ENCODE measurements at places on chromosomes 12 and 14.

GRCh38 chr12:75389706-75390105, 1.2 kb upstream of the GLIPR1L2 start:
- DNase-seq = no peak

- DNase-seq = no peak
Measured at GRCh38 chr12:126915309-126915708, 1351.7 kb upstream of the TMEM132C start.

DNA sequence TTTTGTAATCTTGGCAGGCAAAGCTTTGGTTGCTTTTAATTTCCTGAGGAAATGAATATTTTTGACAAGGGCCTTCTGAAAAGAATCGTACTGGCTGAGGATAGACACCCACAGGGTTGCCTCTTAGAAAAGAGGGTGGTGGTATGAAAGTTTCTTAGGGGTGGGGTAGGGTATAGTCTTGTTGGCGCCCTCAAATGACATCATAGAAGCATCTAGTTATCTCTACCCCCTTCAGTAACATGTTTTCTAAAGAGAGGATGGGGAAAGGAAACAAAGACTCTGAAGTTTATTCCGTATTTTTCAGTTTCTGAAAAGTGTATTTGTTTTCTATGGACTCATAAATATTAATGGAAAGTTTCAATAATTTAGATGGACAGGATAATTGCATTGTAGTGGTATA, 13.7 kb downstream of the PRKCH start:
- no peak for DNase-seq

DNA sequence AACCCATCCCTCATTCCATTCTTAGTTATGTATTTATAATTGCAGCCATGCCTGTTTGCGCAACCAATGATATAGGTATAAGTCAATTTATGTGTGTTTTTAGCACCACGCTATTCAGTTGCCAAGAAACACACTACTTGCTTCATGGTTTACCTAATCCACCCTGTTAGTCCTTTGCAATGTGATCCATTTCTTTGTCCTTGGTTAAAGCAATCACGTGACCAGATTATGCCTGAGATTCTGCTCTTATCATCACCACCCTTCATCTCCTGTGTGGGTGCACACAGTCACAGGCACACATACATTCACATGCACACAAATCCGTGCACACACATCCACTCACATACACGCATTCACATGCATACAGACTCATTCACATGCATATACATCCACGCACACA, 52.3 kb upstream of the KCNA5 start:
- DNase-seq = no peak

GRCh38 chr12:113407931-113408600, 4.4 kb upstream of the SDS start:
- DNase-seq = no peak

DNA sequence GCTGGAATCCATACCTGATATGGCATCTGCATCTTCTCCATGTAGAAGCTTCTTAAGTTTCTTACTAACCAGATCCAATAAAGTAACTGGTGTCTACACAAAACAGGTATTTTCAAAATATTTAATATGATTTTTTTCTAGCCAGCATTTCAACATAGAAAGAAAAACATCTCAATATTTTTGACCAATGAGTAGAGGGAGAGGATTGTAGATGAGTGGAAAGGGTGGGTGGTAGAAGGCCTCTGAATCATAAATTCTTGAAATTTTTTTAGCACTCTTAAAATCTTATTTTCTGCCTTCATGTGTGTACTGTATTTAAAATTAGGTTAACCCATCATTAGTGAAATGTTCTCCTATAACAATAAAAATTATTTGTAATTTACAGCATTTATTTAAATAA, 18.0 kb downstream of the DEPDC4 start:
- DNase-seq = no peak

DNA sequence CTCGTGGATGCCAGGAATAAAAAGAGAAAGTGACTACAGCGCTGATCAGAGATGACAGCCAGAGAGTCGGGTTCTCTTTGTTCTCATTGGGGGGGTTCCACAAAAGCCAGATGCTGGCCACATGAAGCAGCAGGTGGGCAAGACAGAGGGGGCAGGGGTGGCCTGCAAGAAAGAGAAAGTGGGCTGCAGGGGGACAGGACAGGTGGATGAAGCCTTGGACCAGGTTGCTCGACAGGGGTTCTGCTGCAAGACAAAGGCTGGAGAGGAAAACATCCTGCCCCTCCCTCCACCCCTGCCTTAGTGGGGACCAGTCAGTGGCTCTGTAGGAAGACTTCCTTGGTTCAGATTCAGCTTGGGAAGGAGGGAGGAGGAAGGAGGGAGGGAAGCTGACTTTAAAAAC, 126.2 kb downstream of the KSR2 start:
- DNase-seq = no peak

- no peak for DNase-seq
Measured at GRCh38 chr12:89468648-89469326, 55.8 kb downstream of the GALNT4 start.
